ENCODE measurements at places on chromosomes 7 and 10. TPM values are rescaled to one million over a fixed set of nuclear protein-coding genes. Genes with fewer than 3 reads are reported as not detected.

BTBD16 gene
- not detected for total RNA-seq

NKX2-3 gene
- total RNA-seq, result 0.07 TPM

PKD2L1 gene
- total RNA-seq, result not detected

GRCh38 chr10:3950676-3951275 lies 165.8 kb upstream of the KLF6 start:
- DNase-seq, result no peak

DNA sequence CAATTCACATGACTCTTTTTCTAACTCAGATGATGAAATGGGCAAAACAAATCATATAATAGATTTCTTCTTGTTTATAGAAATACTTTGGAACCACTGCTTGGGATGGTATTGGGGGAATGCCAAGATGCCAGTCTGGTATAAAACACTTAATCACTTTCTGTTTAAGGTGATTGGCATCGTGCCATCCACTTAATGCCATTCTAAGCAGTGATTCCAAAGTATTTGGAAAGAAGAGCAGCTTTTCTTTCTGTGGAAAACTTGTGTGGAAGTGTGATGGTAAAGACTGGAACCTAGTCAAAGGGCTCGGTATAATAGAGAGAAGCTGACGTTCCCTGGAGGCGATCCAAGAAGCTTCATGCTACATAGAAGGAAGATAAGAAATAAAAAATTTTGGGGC lies 120.6 kb downstream of the TMEM26 start:
- peak; percentile 43 for DNase-seq

DNA sequence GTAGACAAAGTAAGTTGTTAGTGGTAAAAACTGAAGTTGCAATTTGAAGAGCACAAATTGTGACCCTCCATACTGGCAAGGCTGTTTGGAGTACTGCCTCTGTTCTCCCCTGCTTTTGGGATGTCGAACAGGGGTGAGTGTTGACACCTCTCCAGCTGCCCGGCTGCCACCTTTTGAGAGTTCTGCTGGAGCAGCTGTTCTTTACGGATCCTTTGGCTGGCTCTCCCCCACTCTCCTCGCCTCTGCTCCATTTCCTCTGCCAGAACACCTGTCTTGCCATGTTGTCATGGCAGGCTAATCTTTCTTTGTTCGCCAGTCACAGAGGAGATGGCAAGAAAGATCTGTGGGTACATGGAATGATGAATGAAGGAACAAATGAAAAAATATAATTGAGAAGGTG lies 34.9 kb downstream of the INSYN2A start:
- DNase-seq, result no peak

- peak; percentile 55 for DNase-seq
Observed at GRCh38 chr7:79806161-79806734, 328.4 kb upstream of the GNAI1 start.

DNA sequence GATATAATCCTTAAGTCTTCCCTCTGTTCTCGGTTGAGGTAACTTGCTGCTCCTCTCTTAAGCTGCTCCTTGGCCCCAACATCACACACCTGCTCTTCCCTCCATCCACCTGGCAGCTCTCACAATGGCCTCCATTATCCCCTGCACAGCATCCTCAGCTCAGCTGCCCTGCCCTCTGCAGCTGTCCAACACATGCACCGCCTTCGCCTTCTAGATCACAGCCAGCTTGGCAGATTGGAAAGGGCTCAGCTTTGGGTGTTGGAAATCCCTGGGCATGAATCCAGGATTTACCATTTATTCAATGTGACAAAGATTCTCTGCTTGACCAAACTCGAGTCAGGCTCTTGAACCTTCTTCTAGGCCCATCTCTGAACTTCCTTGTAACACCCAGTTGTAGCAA lies 20.6 kb downstream of the RGR start:
- no peak for DNase-seq

DNA sequence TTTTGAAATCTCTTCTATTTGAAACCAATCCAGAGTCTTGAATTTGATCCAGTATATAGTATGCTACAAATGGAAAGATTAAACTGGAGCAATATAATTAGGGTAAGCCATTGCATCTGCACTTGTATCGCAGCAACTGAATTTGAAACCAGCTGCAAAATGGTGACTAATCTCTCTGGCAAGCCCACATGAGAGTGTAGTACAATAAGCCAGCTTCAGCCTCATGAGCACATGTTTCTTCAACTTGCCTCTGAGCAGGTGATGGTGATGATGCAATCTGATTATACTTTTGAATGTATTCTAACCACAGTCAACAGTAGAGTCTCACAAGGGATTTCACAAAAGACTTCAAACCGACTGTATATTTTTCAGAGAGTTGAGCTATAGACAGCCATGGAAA lies 829 bp upstream of the RPA3 start:
- peak; percentile 77 for DNase-seq

GRCh38 chr10:78805176-78805575 lies 263.6 kb upstream of the ZMIZ1 start:
- peak; percentile 100 for DNase-seq

GRCh38 chr10:78349165-78349516 lies 315.5 kb downstream of the RPS24 start:
- DNase-seq, result no peak

GRCh38 chr7:154909241-154910105 lies 93.5 kb downstream of the PAXIP1 start:
- no peak for DNase-seq

DNA sequence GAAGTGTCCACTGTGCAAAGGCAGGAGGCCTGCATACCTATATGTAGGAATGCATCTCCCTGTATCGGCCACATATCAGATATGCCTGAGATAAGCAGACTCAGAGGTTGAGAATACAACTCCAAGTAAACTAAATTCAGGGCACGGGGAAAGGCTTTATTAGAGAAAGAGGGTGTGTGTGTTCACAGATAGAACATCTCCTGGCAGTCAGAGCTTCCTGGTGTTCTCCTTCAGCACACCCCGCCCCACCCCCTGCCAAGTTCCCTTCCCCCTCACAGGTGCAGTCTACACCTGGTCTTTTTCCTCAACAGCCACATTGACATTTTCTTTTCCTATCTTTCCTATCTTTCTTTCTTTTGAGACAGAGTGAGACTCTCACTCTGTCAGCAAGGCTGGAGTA lies 17.1 kb downstream of the GBX1 start:
- DNase-seq, result no peak

Data from PC-3 (cell line).